MCF 10A (cell line): ENCODE measurements at places on chromosomes 6 and 20.
A peak's percentile ranks its signal among the peaks of the same experiment; 100 is the strongest.

GRCh38 chr6:43935921-43936439 lies 166.0 kb downstream of the VEGFA start:
- DNase-seq = no peak

DNA sequence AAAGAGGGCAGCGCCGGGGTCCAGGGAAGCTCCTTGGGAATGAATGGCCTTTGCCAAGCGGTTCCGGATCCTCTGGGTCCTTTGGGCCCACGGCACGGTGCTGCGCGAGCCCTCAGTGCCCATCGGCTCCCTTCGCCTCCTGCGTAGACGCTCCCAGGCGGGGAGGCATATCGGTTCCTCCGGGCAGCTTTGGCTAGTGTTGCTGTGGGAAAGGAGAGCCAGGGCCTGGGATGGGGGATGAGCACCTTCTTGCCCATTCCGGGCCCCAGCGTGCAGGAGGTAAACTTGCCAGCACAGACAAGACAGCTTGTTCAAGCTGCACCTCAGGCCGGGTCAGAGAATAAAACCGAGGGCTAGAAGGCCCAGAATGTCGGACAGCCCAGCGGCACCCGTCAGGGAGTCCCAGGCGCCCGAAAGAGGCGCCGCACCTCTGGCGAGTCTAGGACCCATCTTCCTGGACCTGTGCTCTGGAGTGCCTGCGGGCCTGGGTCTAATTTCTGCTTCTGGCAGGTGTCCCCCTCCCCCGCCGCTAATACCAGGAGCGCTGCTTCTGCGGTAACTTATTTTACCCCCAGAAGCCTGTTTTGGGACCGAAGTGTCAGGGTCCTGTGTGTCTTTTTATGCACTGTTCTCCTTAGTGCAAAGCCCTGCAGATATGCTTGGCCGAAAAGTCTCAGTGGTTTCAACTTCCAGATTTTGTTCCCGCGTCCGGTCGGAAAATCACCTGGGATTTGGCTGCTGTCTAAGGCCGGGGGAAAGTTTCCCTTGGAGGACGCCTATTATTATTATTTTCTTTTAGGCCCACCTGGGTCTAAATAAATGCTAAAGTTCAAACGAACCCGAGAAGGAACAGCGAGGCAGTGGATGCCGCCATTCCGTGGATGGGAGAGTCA lies 1.7 kb upstream of the TFAP2C start:
- DNase-seq = no peak

DNA sequence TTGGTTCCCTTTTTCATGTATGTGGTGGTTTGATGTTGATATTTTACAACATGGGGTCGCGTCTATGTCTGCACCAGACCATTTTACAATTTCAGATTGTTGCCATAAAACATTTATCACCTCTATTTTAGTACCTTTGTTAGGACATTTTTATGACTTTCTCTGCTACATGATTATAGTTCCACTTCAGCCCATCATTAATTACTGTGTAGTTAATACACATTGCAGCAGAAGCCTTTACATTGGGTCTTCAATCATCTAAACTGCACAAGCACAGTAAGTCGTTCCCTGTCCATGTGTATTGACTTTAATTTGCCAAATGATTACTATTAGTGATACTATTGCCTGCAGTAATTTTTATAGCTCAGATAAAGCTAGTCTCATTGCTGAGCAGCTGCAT lies 15.7 kb upstream of the TMEM217 start:
- no peak for DNase-seq

DNA sequence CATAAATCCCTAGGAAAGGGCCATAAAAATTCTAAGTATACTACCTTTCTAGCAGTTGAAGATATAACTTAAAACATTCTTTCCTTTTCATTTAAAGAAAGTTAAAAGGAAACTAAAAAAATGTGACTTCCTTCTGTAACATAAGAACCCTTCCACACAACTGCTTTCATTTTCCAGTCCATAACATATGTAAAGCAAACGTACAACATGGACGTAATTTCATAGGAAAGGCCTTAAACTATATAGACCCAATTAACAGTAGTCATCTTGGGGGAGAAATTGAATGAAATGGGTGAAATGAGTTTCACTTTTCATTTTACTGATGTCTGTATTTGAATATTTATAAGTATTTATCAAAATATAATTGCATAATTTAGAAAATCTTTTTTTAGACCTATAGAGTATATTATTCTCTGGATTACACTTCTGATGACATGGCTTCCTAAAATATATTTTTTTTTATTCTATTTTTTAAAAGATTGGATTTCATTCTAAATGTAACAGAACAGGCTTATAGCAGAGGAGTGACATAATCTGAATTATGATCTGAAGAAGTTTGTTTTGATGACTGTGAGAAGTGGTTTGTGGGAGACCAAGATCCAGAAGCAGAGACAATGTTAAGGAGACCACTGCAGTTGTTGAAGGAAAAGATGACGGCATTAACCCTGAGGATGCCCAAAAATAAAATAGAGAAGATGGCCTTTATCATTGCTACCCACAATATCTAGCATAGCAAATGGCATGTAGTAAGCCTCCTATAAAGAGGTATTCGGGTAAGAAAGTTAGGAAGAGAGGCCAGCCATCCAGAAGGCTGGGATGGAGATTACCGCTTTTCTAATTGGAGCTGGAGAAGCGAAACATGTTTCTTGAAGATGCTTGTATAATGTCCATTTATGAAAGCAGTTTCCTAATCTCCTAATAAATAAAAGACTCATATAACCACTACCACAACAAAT lies 260.4 kb downstream of the PTPRK start:
- DNase-seq = no peak

GRCh38 chr6:443621-444159 lies 52.1 kb downstream of the IRF4 start:
- DNase-seq = no peak

DNA sequence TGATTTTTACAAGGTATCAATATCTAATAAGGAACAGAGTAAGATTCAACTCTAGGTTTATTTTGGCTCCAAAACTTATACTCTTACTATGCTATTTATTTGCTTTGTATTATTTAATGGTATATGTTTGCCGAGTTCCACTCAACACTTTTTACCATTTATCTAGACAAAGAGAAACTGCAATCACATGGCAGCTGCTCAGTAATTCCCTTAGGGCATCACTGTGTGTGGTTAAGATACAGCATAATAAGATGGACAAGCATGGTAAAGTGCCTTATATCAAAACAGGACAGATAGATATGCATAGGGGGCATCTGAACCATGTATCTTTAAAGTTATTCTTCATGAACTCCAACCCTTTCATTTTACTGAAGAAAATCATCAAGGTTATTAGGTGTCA lies 483.0 kb upstream of the ID4 start:
- no peak for DNase-seq

GRCh38 chr6:71420095-71420692 lies 131.6 kb downstream of the OGFRL1 start:
- peak; percentile 32 for DNase-seq

DNA sequence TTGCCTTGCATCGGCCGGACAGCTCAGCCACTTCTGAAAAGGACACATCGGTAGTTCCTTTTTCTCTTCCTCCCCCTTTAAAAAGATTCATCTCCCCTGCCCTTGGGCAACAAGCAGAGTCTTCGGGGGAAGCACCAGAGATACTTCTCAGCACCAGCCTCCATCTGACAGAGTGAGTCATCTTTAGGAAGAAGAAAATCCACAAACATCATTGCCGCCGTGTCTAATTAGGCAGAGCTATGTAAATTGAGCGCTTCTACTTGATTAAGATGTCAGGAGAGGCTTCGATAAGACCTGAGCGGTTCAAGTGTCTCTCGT lies 186.4 kb downstream of the TAF4 start:
- no peak for DNase-seq

- no peak for DNase-seq
Measured at GRCh38 chr20:63037669-63038268, 31.0 kb upstream of the BHLHE23 start.
